ENCODE measurements at places on chromosomes 1 and 21. TPM values are rescaled to one million over a fixed set of nuclear protein-coding genes. Genes with fewer than 3 reads are reported as not detected.

DNA sequence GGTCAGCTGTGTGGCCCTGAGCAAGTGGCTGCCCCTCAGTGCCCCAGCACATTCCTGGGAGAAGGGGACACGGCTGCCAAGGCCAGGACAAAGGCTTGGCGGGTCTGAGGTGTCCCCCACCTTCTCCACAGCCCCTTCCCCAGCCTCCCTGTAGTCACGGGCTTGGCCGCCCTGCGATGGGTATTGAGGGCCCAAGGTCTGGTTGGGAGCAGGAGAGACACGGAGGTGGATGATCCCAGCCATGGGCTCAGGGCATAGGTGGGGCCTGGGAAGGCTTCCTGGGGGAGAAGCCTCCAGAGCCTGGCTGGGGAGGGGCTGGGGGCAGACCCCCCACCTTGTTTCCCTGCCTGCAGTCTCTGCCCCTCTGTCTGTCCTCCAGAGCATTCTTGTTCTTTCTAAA, 27.0 kb downstream of the TTC39A start:
- DNase-seq: no peak

DNA sequence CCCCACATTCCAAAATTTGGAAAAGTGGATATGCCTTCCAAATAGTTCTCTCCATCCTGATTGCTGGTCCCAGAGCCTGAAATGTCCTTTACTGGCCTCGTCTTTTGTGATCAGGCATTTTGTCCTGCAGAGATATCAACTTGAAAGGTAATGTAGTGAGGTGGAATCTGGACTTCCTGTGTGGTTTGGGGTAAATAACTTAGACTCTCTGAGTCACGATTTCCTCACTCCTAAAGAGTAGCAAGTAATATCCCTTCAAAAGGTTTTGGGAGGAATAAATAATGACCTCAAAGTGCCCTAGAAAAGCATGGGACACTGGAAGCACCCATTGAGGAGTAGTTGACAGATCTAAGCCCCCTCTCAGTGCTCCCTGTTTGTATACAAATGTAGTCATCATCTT, 426.6 kb downstream of the OMA1 start:
- no peak for DNase-seq

DNA sequence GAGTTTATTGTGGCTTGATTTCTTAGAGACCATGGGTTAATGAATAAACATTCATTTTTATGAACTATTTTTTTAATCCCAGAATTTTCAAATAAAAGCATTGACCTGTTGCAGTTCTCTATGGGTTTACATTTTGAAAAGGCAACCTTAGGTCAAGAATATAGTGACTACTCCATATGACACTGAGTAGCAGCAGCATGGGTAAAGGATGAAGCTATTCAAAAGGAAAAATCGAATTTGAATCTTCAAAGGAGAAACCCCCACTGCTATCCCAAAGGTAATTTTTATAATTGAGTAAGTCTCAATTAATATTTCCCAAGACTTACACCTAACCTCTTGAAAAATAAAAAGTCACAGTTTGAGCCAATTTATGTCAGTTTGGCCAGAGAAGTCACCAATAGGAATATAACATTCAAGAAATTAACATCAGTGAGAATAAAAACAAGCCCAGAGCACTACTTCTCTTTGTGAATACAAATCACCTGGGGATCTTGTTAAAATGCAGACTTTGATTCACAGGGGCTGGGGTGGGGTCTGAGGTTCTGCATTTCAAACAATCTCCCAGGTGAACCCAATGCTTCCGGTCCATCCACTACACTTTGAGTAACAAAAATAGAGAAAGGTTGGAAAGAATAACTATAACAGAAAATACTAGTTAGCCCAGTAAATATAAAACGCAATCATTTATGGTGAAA, 39.8 kb downstream of the USP1 start:
- no peak for DNase-seq

- DNase-seq: no peak
These were observed 546.1 kb upstream of the ADAMTS5 start for GRCh38 chr21:27513016-27513415.

OR2AK2 gene
- not detected for total RNA-seq

Measured in uterus (tissue), 4 donors.